Central memory CD4-positive, alpha-beta T cell (primary cell): ENCODE measurements at places on chromosomes 11 and 22.

GRCh38 chr11:17798253-17798652 is 63.7 kb downstream of the KCNC1 start:
- no peak for DNase-seq

DNA sequence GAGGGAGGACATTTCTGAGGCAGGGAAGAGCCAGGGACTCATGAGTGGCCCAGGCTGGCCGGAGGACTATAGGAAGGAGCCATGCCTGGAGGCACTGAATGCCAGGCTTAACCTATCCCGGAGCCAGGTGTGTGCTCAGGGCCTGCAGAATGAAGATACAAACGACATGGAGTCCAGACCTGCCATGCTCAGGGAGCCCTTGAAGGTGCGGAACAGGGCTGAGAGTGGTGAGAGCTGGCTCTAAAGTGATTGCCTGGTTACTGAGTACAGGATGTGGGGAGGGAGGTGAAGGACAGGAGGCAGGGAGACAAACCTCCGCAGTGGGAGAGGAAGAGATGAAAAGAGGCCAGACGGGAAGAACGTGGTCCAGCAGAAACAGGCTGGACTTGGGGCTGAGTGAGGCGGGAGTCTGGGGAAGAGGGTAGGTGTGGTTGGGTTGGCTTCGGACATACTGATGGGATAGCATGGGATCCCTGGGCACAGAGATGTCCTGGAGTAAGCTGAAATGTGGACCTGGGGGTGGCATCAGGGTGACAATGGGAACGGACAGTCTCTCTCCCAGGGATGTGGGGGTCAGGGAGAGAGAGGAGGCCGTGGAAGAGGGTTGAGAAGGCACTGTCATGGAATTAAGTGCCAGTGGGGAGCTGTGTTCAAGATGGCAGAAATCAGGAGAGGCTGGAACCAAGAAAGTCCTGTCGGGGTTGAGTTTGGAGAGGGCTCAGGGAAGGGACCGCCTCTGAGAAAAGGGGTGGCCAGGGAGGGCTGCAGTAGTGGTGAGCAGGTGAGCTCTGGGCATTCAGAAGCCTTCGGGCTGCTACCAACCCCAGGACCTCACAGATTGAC is 1.5 kb upstream of the ANKRD13D start:
- peak; percentile 52 for DNase-seq

- no peak for DNase-seq
Measured at GRCh38 chr11:9530901-9531625, 42.4 kb upstream of the WEE1 start.

DNA sequence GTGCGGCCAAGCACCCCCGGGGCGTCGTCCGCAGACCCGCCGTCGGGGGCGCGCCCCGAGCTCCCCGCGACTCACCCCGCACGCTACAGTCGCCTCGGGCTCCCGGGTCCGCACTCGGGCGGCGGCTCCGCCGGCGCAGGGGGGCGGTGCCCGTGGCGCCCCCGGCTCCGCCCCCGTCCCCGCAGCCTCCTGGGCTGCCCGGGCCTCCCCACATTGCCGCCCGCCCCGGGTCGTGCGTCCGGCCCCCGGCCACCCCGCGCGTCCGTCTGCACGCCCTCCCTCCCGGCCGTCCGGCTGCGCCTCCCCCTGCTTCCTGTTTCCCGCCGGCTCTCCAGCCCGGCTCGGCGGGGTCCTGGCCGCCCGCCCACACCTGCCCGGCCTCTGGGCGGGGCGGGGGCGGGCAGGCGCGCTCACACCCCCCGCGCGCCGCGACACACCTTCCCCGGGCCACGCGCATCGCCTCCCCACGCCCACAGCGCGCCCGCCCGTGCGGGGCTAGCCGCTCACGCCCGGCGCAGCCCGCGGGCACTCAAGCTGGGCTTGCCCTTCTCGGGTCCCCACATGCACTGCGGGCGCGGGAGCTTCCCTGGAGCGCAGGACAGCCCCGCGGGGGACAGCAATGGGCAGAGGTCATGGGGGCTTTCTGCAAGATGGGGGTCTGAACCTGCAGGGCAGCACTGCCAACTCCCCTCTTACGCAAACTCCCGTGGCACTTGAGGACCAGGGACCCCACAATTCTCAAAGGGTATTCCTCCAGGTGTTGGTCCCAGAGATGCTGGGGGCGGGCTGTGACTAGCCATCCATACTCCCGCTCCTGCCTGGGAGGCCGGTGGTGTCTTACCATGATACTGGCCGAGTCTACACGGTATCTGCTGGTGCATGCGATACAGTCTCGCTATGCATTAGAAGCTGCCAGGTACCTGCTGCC is at the start of gene CARD10:
Gene CARD10 (minus strand): TSS at position 148 of the 928 bp plus-strand sequence. CDS start 215 bp downstream, outside the sequence.
- DNase-seq, result no peak

- DNase-seq, result no peak
Measured at GRCh38 chr11:127270851-127271250, 270.3 kb upstream of the KIRREL3 start.

DNA sequence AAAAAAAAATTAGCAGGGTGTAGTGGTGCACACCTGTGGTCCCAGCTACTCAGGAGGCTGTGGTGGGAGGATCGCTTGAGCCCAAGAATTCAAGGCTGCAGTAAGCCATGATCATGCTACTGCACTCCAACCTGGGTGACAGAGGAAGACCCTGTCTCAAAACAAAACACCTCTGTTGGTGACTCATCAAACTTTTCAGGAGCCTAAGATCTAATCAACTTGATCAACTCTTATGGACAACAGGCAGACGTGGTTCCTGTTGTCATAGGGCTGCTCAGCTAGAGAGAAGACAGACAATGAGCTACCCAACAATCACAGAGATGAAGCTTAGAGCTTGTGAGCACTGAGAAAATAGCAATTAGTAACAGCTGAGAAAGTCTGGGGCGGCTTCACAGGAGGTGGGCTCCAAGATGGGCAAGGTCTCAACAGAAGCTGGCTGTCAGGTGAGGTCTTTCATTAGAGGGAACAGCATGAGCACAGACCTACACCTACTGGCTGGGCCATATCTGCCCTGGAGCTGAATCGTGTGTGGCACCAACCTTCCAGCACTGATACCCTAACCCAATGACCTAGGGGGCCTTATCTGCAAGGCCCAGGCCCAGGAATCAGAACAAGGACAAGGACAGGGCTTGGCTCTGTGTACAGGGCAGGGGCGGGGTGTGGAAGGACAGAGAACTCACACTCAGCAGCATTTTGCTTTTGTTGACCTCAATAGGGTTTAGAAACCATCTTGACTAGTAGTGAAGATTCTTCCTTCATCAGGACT is 7.2 kb upstream of the UCP3 start:
- no peak for DNase-seq

DNA sequence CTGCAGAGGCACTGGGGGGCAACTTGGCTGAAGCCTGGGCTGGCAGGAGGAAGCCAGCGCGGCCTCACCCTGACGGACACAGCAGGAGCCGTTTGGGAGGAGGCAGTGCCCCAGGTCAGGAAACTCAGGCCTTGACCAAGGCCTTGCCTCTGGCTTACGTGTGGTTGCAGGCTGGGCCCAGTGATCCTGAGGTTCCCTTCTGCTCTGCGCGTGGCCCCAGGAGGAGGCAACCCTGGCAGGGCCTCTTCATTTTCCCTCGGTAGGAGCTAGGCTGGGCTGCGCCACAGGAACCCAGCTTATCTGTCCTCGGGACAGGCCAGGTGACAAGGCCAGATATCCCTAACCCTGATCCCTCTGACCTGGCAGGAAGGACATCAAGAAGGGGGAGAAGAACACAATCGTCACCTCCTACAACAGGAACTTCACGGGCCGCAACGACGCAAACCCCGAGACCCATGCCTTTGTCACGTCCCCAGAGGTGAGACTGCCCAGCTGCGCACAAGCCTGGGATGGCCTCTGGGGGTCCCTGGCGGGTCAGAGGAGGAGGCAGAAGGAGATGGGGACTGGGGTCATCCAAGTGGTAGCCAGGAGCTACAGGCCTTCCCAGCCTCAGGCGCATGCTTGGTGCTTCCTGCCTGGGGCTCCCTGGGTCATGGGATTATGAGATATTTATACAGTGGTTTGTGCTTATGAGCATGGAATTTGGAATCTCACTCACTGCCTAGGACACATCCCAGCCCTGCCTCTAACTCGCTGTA is 20.6 kb downstream of the POLR3H start:
- DNase-seq, result no peak

GRCh38 chr11:31870609-31871309 is 59.6 kb upstream of the PAX6 start:
- peak; percentile 2 for DNase-seq
